Effector CD8-positive, alpha-beta T cell (primary cell): ENCODE measurements at places on chromosomes 1 and 21.
A peak's percentile ranks its signal among the peaks of the same experiment; 100 is the strongest.

DNA sequence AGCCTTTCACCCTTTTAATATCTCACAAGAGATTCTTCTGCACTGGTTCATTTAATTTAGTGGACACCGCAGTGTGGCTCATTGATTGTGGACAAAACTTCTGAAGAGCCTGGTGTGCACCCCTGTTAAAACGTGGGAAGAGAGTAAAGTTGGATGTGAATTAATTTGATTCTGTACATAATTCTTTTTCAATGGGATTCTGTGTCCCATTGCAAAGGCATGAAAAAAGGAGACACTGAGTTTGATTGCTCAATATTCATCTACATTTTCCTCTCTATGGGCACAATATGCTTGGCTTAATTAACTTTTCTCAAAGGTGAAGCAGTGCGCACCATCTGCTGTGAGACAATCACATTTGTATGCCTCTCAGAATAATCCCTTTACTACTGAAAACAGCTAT, 95.1 kb downstream of the BARHL2 start:
- no peak for DNase-seq

DNA sequence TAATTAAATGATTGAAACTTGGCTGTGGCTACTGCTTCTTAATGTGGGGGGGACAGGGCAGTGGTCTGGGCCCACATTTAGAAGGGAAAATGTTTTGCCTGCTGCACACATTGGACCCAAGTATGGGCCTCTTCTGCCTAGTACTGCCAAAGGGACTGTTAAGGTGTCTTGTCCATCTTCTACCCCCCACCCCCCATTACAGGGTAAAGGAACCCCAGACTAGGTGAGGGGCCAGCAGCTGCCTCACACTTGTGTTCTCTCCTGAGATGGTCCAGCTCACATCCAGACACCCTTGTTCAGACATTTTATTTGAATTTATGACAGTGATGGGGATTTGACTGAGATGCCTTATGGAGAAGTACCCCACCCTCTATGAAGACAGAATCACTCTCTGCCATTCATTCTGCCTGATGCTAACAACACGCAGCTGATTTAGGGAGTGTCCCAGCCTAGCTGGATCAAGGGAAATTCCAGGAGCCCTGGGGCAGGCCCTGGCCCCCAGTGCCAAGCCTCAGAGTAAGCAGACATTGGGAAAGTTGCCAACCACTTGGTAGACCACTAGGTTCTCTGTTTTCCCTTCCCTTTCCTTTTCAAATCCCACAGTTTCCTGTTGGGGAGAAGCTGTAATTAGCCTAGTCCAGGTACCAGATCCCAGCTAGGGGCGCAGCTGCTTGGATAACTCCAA, 42.1 kb downstream of the YARS1 start:
- no peak for DNase-seq

DNA sequence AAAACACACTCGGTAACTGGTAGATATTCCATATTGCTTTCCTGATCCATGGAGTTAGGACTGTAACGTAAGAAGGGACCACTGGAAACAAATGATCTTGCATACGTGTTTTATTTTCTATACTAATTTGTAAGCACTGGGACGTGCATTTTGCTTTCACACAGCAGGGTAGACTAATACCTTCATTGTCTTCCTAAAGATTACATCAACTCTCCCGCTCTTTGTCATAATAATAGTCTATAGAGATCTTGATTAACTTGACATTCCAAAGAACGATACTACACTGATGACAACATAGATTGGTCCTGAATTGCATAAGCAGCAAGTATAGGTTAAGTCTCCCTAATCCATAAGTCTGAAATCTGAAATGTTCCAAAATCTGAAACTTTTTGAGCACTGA, 166.5 kb downstream of the FAF1 start:
- no peak for DNase-seq

DNA sequence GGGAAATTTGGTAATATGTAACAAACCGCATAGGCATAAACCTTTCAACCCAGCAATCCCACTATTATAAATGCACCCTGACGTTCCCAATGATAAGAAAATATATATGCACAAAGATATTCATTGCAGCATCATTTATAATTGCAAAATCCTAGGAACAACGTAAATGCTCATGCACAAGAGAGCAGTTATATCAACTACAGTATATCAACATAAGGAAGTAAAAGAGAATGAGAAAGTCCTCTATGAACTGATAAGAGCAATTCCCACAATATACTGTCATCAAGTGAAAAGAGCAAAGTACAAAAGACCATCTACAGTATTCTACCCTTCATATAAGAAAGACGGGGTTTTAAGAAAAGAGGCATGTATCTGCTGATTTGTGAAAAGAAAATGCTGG, 229.9 kb downstream of the SLC45A1 start:
- DNase-seq: no peak

GRCh38 chr21:38325731-38326420, 69.1 kb downstream of the KCNJ15 start:
- no peak for DNase-seq

GRCh38 chr1:42456754-42457089, 379 bp downstream of the PPCS start:
- DNase-seq: peak; percentile 33

- no peak for DNase-seq
These were observed 674 bp upstream of the TTC4 start for GRCh38 chr1:54714881-54715492.

GRCh38 chr1:223077247-223077833, 65.7 kb downstream of the TLR5 start:
- DNase-seq: no peak

- no peak for DNase-seq
These were observed 2.8 kb upstream of the STMN1 start for GRCh38 chr1:25909040-25909439.

- DNase-seq: no peak
These were observed 15.5 kb downstream of the ETS2 start for GRCh38 chr21:38821248-38821647.

DNA sequence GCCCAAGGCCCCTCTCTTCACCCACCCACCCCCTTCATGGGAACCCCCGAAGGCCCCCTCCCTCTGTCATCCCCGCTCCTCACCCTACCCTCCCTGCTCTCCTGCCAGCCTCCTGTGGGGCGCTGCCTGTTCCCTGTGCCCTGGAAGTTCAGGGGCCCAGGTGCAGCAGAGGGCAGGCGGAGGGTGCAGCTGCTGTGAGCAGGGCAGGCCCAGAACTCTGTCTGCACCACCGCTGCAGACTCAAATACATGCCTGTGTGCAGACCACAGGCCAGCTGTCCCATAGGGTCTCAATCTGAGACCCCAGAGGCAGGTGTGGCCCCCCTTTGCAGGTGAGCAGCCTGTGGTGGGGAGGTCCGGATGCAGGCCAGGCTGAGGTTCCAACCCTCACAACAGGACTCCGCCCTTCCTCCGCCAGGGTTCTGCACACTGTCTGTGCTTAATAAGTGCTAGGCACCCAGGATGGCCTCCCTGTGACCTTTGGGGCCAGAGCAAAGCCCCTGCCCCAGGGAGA, 62.5 kb downstream of the WNT9A start:
- DNase-seq: no peak

DNA sequence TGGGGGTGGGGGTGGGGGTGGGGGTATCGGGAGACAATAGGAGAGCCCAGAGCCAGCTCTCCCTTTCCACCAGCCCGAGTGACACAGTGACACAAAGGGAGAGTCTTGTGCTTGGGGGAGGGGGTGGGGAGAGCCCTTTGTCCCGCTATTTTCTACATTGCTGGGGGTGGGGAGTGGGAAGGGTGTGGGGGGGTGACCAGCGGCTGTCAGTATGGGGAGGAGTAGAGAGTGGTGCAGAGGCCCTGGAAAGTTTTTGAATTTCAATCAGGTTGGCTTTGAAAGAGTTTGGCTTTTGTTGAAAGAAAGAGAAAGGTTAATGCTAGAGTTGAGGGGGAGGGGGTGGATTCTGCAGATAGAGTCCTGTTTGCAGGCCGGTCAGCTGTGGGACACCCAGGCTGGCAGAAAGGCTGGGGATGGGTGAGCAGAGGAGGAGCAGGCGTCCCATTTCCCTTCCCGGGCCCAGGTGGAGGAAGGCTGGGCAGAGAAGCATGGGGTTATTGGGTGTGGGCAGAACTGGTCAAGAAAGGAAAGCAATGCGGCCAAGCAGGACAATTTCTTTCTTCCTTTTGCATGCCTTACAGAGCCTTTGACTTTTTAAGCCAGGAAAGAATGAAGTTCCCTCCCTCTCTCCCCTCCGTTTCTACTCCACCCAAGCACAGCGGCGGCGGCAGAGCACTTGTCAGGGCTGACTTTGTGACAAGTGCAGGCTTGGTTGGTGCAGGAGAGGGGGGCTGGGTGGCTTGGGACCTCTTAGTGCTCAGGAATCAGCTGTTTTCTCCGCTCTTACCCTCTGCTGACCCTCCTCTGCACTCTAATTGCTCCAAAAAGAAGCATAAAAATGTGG, 96.2 kb downstream of the RNF220 start:
- DNase-seq: no peak

GRCh38 chr1:21143752-21144151, 32.9 kb downstream of the EIF4G3 start:
- DNase-seq: no peak

DNA sequence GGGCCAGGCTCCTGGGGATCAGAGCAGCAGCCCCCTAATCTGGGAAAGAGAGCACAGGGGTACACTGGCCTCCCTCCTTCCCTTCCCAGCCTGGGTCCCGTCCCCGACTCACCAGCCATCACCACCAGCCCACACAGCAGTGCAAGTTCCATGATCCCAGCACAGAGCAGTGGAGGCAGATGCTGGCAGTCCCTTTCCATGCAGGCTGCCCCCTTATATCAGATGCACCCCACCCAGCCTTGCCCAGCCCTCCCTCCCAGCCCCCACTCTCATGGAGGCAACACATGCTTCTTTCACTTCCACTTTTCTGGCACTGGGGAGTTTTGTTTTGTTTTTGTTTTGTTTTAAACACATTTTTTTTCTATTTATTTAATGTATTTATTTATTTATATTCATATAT, at the start of gene PLA2G2D:
TSS of gene PLA2G2D (minus strand) at position 190 of the 400 bp plus-strand sequence. CDS start at position 152, 38 bp downstream.
- DNase-seq: no peak

GRCh38 chr1:154857441-154858215, 12.5 kb downstream of the KCNN3 start:
- no peak for DNase-seq

DNA sequence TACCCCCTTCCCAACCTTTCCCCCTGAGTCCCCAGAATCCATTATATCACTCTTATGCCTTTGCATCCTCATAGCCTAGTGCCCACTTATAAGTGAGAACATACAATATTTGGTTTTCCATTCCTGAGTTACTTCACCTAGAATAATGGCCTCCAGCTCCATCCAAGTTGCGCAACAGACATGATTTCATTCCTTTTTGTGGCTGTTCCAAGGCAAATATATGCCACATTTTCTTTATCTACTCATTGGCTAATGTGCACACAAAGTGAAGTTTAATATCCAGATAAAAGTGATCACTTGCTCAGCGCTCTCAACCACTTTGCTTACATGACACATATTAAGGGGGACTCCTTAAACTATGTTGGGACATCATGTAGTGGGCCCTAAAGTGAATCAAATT, 72.4 kb upstream of the TIAM1 start:
- no peak for DNase-seq

DNA sequence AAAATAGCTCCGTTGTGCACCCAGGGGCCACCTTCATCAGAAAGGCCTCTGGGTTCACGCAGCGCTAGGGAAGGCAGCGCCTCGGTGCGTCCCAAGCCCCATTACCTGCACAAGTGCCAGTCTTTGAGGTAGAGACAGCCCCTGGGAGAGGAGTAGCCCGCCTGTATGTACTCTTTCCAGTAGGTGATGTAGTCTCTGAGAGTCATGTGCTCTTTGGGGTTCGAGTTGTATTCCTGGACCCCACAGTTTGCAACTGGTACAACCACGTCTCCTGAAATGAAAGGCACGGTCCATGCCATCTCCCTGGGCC, 601 bp downstream of the JMJD4 start:
- no peak for DNase-seq

- DNase-seq: no peak
These were observed 81.4 kb downstream of the NENF start for GRCh38 chr1:212514056-212514614.

GRCh38 chr1:181525104-181525721, 41.9 kb downstream of the CACNA1E start:
- no peak for DNase-seq

DNA sequence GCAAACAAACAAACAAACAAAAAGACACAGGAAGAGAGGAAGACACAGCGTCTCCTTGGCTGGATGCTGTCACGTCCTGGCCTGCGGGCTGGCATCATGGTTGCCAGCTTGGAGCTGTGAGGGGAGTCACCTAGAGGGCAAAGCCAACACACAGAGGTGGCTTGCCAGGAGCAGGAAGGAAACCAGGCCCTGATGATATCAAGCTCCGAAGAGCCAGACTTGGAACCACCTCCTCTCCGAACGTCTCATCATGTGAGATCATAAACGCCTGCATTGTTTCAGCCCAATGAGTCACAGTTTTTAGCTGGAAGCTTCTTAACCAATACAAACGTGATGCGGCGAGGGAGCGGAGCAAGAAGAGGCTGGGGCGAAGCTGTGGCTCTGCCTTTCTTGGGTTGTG, 8.7 kb downstream of the PLA2G2D start:
- no peak for DNase-seq

- no peak for DNase-seq
These were observed 139.3 kb upstream of the EDN2 start for GRCh38 chr1:41623736-41624135.

GRCh38 chr1:171484760-171485374, 463 bp upstream of the PRRC2C start:
- DNase-seq: no peak

DNA sequence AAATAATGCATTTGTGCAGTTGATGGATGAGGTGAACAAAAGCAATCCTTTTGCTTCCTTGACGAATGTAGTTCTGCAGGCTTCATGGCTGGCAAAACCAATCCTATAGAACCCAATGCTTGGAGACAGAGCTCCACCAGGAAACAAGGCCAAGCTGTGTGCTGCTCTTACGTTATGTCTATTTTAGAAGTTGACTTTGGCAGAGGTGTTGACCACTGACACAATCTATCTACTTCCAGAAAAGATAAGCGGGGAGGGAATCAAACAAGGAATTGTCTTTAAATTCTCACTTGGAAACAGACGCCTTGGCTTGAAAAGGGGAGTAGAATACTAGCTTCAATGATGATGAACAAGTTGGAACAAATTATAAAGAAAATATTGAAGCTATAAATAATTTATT, 211.2 kb downstream of the SETD4 start:
- no peak for DNase-seq

DNA sequence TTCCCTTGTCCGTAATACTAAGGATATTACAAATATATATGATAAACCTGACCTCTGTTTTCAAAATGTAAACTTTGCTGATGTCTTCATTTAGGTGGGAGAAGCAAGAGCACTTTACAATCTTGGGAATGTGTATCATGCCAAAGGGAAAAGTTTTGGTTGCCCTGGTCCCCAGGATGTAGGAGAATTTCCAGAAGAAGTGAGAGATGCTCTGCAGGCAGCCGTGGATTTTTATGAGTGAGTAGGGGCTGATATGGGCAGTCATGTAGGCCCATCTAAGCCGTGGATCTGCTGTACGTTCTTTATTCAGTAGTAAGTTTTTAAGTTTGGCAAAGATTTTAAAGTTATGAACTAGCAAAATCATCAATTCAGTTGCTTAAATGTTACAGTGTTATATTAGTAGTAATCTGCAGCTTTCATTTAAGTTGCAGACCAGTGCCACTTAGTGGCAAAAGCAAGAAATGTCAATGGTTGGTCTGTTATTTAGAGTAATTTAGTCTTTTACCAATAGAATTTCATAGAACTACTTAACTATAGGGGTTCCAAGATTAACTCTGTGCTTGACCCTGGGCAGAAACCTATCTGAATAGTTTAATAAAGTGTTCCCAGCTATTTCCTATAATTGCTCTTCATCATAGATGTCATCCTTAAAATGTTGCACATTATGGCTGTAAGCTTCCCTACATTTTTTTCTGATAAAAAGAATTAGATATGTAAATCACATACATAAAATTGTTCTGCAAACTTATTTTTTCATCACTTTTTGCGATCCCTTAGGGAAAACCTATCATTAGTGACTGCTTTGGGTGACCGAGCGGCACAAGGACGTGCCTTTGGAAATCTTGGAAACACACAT, 21.3 kb downstream of the GPSM2 start:
- no peak for DNase-seq
